ENCODE measurements at places on chromosomes 2 and 18.
A peak's percentile ranks its signal among the peaks of the same experiment; 100 is the strongest.

GRCh38 chr18:6270771-6271216 is 143.9 kb downstream of the L3MBTL4 start:
- no peak for DNase-seq

GRCh38 chr2:189506514-189506976 is 65.3 kb downstream of the WDR75 start:
- no peak for DNase-seq

DNA sequence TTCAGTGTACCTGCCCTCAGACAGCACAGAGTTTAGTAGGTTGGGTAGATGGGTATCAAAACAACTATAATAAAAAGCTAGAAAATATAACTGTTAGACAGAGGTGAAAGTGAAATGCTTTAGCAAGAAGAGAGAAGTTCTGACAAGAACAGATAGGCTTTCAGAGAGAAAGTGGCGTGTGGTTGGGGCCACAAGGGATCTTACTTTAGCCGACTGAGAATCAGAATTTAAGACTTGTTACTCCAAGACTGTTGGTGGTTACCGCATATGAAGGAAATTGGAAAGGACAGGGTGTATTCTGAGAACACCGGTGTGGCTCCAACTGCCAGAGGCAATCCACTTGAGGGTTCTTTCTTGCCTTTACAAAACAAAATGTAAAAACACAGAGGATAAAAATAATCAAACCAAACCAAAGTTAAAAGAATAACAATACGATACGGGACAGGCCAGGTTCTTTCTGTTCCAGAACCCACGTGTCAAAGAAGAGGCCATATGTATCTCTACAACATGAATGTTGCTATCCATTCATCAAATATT is 44.4 kb upstream of the AGPS start:
- no peak for DNase-seq

GRCh38 chr2:223051693-223052289 is at the start of gene KCNE4:
TSS of gene KCNE4 (plus strand) at chr2:223052190. CDS start at chr2:223052831, 641 bp downstream.
- no peak for DNase-seq

GRCh38 chr2:1738646-1739302 is 5.5 kb downstream of the PXDN start:
- no peak for DNase-seq

- DNase-seq: no peak
Measured at GRCh38 chr2:227415538-227416424, 28.0 kb upstream of the SCYGR1 start.

- no peak for DNase-seq
Measured at GRCh38 chr2:207161247-207162123, 4.3 kb downstream of the KLF7 start.

DNA sequence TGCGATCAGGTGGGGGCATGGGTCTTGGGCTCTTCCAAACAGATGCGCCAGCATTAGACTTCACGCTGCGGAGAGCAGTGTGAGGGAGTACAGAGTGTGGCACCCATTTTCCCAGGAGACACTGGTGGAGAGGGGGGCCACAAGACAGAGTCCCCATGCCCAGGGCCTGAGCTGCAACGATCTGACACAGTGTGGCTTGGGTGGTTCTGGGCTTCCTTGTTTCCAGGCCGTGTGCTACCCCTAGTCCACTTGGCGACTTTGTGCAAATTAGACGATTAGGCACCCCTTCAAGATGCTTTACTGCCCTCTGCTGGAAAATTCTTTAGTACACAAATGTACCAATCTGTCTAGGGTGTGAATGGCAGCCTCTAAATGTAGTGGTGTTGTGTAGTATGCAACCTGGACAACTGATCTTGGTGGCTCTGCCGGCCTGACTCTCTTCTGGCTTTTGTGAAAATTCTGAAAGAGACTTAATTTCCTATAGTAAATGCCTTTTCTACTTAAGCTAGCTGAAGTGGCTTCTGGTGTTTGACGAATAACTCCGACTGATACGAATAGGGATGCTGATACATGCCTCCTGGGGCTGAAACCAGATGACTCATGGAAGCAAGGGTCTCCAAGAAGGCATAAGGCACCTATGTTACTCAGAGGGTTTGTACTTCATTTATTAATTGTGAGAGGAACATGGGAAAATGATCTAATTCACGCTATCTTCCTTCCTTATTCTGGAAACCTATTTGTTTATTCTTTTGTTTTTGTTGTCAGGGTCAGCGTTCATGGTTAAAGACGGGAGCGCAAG is 92.3 kb upstream of the SMAD2 start:
- no peak for DNase-seq

DNA sequence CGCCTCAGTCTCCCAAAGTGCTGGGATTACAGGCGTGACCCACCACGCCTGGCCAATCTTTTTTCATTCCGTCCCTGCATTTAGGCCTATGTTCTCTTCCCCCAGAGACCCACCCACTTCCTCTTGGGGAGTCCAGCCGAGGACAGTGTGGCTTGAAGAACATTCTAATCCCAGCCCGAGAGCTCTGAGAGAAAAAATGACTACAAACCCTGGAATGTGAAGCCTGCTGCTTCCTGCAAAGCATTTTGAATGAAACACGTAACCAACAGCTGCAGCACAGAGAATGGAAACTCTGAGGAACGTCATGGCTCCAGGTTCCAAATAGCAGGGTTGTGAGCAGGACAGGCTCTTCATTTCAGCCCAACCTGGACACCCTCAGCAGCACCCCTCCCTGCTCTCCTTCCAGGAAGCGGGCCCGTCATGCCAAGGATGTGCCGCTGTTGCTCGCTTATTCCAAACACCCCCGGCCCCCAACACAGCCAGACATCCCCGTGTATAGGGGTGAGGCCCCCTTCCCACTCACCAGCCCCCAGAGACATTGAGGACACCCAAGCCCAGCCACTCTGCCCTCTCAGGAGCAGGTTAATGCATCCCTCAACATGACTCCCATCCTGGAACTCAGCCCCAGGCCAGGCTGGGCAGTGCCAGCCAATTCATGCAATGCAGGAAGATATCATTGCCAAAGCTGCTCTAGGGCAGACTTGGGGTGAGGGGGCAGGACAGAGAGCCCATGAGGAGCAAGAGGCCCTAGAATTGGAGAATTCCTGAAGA is 139.8 kb downstream of the ZFP36L2 start:
- peak; percentile 16 for DNase-seq

- no peak for DNase-seq
Measured at GRCh38 chr2:19540739-19541525, 182.5 kb upstream of the OSR1 start.

GRCh38 chr18:61669320-61669719 is 223.5 kb downstream of the RNF152 start:
- DNase-seq: no peak

DNA sequence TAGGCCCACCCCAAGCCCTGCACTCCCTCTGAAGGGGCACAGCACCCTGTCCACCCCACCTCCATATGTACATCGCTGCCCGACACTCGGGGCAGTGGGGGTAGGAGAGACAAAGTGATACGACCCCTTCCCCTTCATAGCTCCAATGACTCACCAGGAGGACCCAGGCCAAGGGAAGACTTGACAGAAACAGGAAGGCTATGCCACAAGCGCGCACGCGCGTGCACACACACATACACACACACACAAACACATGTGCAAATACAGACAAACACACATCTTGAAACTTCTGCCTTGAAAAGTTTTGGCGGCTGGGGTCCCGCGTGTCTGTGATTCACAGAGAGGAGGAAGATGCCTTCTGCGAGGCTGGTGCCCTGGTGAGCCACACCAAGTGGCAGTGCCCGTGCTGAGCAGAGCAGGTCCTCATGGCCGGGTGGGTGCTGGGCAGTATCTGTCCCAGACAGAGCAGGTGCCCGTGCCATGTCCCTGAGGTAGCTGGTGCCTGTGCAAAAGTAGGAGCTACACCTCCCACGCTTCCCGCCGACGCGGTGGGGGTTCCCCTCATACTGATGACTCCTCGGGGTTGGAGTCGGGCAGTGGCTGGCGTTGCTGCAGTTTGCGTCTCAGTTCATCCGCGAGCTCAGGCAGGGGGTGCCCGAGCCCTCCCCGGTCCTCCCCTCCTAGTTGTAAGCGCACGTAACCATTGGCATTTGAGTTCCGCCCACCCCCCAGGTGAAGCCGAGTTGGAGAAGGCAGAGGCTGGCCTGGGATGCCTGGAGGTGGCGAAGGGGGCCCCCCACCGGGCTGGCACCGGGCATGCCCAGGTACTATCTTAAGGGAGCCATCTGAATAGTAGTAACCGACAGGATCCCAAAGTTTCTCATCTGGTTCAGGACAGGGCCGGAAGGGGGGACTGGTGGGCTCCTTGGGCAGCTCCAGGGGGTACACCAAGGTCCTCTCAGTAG is 2.5 kb upstream of the ANKRD39 start:
- peak; percentile 84 for DNase-seq

DNA sequence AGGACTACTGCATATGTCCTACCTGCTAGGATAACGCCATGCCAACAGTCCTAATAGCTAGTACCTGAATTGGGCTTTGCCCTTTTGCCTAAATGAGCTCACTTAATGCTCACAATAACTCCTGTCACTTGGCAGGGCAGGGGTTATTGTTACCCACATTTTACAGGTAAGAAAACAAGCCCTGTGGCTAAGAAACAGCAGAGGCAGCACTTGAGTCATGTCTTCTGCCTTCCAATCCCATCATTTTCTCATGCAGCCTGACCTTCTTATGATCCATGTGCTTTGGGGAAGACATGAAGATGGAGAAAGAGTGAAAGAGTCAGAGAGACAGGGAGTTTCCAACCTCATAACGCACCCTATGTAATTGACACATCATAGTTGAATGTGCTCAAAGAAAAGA is 33.6 kb upstream of the LPIN1 start:
- no peak for DNase-seq

- DNase-seq: no peak
Measured at GRCh38 chr2:134845719-134846118, 7.3 kb downstream of the ACMSD start.

GRCh38 chr2:72998234-72998651 is 73.3 kb downstream of the SFXN5 start:
- DNase-seq: peak; percentile 54

GRCh38 chr2:226760412-226761194 is 39.0 kb downstream of the IRS1 start:
- DNase-seq: no peak

DNA sequence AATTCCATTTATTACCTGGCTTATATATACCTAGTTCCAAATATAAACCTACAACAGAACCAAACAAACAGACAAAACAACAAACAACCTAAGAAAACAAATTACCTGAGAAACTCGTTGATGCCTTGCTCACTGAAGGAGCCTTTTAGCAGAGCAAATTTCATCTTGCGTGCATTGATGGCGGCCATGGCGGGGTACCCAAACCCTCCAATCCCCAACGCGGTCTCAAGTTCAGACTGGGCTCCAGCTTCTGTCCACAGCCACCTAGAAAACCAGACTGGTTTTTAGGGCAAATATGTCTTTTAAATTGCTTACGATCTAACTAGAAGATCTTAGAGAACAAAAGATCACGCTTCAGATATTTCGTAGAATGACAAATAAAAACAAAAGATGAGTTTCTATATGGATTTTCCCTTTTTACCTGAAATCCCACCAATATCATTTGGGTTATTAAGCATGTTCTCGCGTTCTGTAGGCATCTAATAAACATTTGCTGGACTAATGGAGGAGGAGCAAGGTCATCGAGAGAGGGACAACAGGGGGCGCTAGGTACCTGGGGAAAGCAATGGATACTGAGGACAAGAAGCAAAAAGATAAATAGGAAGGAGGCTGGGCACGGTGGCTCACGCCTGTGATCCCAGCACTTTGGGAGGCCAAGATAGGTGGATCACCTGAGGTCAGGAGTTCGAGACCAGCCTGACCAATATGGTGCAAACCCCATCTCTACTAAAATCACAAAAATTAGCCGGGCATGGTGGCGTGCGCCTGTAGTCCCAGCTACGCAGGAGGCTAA is 25.2 kb downstream of the PDIA6 start:
- peak; percentile 75 for DNase-seq

GRCh38 chr2:42918041-42918440 is 125.7 kb upstream of the HAAO start:
- DNase-seq: no peak

DNA sequence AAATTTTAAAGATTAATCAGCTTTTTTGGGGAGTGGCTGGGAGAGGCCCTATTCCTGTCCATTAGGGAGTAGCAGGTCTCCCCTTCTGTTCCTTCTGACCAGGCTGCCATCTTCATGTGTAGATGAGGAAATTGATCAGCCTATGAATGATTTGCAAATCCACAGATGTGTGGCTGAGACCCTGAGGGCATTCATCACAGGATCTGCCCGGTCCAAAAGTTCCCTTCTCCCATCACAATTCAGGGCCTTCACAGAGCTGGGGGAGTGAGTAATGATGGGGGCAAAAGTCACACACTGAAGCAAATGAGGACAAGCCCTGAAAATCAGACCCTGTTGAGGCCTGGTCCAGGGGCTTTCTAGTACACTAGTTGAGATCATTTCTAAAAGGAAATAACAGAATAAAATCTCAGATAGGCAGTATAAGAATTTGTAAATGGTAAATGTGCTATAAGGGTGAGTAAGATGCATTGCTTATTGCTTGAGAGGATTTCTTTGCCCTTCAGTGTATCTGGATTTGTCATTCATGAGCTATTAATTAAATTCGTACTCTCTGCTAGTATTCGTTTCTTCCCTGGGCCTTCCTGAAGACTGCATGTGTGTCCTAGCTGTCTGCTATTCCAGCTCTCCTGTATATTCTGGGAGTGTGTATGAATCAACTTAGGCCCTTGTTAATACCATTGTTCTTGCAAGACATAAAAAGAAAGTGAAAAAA is 53.2 kb downstream of the SETBP1 start:
- no peak for DNase-seq

DNA sequence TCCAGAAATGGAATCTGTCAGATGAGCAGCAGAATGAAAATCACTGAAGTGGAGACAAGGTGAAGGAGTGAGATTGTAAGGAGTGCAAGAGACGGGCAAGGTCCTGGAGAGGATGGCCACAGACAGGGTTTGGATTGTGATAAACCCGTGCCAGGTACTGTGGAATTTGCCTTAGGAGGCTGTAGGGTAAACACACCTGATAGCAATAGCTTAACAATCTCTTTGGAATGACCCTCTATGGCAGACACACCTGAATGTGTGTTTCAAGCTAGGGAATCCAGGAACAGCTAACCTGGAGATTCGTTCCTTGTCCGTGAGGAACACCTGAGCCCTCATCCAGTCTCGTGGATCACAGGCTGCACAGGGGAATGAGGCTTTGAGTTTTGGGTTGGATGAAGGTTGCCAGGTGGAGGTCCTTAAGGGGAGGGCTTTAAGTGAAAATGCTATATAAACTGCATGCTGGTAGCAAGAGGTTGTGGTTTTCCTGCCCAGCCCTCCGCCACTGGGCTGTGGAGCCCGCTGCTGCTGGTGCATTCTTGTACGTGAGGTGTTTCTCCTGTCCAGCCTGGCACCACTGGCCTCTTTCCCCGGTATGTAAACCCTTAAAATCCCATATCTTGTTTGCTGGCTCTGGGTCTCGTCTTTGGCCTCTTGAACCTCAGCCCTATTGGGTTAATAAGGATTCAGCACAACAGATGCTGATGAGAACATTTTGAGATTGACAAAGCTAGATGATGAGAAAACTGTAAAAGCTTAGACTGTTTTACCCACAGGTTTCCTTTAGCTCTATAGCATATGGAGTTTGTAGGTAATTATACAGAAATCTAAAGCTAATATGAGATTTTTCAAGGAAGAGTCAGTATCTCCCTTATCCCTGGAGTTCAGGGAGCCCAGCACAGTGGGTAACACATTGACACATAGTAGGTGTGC is 117.9 kb downstream of the ARHGAP15 start:
- DNase-seq: peak; percentile 79

Data from activated effector memory CD4-positive, alpha-beta T cell treated with anti-CD3 and anti-CD28 coated beads, Interleukin-2, amount 50 U/mL, for 16 hours (primary cell).